SK-N-SH treated with all-trans-retinoic acid at 6 μM for 48 hours (cell line): ENCODE measurements at places on chromosomes 13 and 19.

DNA sequence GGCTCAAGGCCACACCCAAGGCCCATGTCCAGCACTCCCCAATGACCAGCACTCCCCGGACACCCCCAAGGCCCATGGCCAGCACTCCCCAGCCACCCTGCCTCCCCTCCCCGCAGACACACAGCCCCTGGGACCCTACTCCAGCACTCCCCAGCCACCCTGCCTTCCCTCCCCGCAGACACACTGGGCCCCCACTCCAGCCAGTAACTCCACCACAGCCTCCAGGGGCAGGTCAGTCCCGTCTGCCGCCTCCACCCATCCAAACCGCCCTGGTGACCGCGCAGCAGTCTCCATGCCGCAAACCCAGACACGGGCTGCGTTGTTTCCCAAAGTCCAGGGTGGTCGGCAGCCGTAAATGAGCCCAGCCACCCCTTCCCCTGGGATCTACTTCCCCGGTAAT is 70.7 kb downstream of the SPACA7 start:
- no peak for ATAC-seq

GRCh38 chr13:106063591-106064313 is 471.7 kb downstream of the EFNB2 start:
- ATAC-seq: peak; percentile 56; the same call in 2 of the 3 replicates

DNA sequence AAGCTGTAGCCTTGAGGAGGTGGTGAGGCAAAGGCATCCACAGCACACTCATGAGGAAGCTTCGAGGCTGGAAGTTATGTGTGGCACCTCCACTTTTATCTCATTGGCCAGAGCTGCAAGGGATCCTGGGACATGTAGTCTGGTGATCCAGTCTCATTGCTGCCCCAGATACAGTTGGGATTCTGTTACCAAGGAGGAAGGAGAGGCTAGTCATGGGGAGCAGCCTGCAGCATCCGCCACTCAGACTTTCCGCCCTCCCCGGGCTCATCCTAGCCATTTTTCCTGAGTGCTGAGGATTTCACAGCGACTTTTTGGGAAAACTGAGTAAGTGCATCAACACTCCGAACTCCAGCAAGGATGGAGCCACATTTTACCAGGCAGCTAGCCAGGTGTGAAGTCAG is 74.4 kb downstream of the DPF1 start:
- ATAC-seq: peak; percentile 40; the same call in 2 of the 3 replicates

DNA sequence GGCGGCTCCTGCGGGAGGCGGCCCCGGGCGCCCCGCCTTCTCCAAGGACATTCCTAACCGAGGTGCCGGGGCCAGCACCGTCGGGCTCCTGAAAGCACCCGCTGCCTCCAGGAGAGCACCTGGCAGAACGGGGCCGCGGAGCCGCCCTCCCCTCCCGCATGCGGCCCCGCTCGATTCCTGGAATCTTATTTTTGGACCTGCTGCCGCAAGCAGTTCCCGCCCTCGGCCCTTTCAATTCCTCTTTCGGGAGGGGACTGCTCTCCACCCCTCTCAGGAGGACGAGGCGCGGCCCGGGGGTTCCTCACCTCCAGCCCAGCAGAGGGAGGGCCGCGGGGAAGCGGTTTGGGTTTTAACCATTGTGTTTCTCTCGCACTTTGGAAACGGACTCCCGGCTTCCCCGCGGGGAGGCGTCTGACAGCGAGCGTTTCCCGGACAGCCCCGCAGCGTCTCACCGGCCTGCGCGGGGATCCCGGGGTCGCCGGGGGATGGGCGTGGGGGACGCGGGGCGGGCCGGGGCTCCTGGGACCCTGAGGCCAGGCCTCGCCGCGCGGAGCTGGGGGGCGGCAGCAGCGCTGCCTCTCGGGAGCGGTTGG is 849 bp downstream of the GAS6 start:
- ATAC-seq: peak; percentile 34

DNA sequence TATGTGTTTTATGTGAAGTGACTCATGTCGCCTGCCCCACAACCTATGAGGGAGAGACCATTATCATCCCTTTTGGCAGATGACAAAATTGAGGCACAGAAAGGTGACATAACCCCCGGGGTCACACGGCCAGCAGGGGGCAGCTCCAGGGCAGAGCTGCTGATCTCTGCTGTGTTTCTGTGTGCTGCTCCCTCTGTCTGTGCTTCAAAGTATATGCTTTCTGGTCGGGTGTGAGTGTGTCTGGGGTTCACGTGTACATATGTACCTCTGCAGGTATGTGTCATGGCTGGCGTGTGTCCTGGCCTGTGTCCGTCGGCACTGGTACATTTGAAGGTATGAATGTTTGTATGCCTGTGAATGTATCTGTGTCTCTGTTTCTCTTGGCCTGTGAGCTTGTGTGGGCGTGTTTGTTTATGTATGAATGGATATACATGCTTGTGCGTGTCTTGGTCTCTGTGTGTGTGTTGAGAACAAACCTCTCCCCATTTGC is 7.1 kb downstream of the LIPE start:
- ATAC-seq: peak; percentile 21; the same call in 1 of the 3 replicates

DNA sequence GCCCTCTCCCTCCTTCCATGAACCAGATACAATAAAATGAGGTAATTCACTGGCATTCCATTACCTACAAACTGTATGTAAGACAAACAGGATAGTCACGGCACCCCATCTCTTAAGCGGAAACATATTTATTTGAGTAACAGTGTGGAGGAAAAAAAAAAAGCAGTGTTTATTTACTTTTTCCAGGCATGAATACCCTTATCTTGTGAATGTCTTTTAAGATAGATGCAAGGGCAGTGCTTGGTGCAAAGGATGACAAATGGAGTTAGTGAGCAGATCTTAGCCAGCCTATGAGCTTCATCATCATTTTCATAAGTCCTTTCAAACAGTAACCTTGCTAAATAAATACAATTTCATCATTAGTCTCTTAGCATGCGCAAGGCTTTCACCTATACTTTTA is 1661.8 kb upstream of the SPRY2 start:
- no peak for ATAC-seq

DNA sequence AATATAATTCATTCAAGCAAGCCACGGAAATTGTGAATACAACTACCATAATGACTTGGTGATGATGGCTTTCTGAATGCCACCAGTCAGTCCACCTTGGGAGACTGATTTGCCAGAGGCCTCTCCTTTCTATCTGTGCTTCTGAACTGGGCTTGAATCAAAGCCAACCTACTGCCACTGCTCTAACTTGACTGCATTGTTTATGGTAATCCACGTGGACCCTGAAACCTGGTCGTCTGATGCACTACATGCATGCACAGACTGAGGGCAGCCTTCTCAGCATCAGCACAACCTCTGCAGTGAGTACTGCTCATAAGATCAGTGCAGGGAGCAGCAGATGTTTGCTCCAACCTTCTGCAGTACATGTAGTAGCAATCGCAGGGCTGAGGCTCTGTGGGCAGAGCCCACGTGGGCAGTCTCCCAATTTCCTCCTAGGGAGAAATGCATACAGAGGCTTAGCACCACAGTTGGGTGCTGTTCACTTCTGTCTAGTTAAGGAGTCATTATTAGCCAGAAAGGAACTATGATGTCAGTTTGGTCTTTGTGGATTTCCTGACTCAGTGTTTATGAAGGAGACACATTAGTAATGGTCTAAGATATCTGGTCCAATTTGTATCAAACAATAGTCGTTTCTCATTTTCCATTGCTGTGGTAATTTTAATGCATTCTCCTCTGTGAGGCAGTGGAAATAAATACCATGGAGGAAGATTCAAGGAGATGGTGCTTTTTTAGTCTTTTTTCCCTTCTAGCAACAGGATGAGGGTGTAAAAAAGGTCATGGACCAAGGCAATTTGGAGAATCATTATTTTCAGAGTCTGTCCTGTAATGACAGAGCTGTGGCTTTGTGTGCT is 82.5 kb downstream of the AKAP11 start:
- peak; percentile 47; the same call in 2 of the 3 replicates for ATAC-seq

- no peak; the same call in 2 of the 3 replicates for ATAC-seq
Observed at GRCh38 chr19:45576682-45577081, 7.9 kb downstream of the OPA3 start.

DNA sequence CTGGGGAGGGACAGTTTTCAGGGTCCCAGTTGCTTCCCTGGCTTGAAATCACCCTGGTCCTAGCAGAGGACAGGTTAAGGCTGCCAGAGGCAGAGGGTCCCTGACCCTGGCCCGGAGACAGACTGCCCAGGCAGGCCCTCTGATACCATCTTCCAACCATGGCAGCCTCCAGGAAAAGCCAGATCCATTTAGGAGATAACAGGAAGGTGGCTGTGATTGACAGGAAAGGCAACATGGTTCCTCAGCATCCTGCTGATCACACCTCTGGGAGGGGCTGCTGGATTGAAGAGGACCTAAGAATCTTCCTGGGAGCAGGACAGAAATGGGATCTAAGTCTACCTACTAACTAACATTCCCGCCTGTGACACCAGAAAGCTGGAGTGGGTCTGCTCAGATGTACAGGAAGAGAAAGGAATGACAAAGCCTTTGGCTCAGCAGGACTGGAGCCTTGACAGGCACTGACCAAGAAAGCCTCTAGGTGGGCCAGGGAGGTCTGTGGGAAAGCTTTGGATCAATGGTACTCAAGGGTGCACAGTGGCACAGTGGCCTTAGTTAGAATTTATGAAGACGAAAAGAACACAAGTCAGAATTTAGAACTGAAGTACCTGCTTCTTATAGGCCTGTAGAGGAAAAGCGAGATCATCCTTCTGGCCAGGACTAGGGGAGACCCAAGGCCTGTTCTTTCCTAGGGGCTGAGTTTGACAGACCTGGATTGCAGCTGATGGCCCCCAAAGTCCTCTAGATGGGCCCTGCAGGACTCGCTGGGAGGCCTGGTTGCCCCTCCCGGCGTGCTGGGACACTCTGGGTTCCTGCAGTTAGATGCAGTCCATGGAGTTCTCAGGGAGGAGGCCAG is 2.3 kb upstream of the PRKACA start:
- ATAC-seq: no peak

- ATAC-seq: no peak
Observed at GRCh38 chr13:105232439-105232838, 1303.0 kb downstream of the EFNB2 start.

DNA sequence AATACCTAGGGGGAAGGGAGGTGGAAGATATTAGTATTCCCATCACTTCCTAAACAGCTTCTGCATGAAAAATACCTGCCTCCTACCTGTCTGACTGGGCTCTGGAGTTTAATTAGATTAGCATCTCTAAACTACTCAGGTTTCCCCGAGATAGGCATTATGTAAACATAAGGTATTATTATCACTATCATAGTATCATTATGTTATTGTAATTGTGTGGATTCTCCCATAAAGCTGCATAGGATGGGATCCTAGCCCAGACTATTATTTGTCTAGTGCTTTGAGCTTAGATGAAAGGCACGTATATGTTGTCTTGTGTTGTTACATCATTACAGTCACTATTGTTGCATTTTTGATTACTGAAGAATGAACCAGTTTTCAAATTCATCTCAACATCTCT is 115.2 kb upstream of the SOX21 start:
- no peak for ATAC-seq

GRCh38 chr19:53389978-53390377 is 5.0 kb upstream of the ZNF765 start:
- ATAC-seq: no peak

- ATAC-seq: no peak
Observed at GRCh38 chr19:51873097-51873496, 14.7 kb downstream of the ZNF577 start.

- no peak for ATAC-seq
Observed at GRCh38 chr19:46073268-46073922, 32.6 kb upstream of the IGFL4 start.

- no peak for ATAC-seq
Observed at GRCh38 chr13:92806215-92806614, 420.4 kb upstream of the GPC6 start.

- no peak for ATAC-seq
Observed at GRCh38 chr13:28171266-28171665, 32.9 kb downstream of the PAN3 start.

- ATAC-seq: no peak
Observed at GRCh38 chr19:40335101-40335500, 13.1 kb downstream of the C19orf47 start.

- ATAC-seq: no peak
Observed at GRCh38 chr19:13173139-13173737, 23.0 kb downstream of the IER2 start.

GRCh38 chr13:106453101-106453500 is 82.4 kb downstream of the EFNB2 start:
- no peak for ATAC-seq

GRCh38 chr19:46898731-46899130 is 37.9 kb downstream of the ARHGAP35 start:
- ATAC-seq: peak; percentile 19; the same call in 2 of the 3 replicates

- ATAC-seq: no peak
Observed at GRCh38 chr19:29090783-29091526, 122.0 kb downstream of the UQCRFS1 start.

GRCh38 chr13:33111414-33112110 is 95.3 kb downstream of the KL start:
- peak; percentile 28; the same call in 2 of the 3 replicates for ATAC-seq
